ENCODE measurements at places on chromosomes 11 and 22. TPM values are rescaled to one million over a fixed set of nuclear protein-coding genes. Genes with fewer than 3 reads are reported as not detected.

Gene GNG3
- 0.82 TPM for total RNA-seq

- no peak overlapping the region for H3K4me3 ChIP-seq
- no peak overlapping the region for H3K27ac ChIP-seq
- no peaks in the 10 kb centered on the region for H3K27me3 ChIP-seq
Observed at GRCh38 chr11:57001674-57002401, 13.1 kb downstream of the OR5AK2 start.

Gene PRR14L
- 43.4 TPM for total RNA-seq

GRCh38 chr11:60530454-60531100, 15.4 kb downstream of the MS4A13 start:
- no peak overlapping the region for H3K27ac ChIP-seq
- H3K27me3 ChIP-seq = no peaks in the 10 kb centered on the region
- H3K4me3 ChIP-seq = no peak overlapping the region
- no peak for DNase-seq
- H3K4me1 ChIP-seq = no peaks in the 10 kb centered on the region
- 0 out of 2 replicates have a peak, but pooled peaks cover 5% of the 10 kb centered on the region for H3K36me3 ChIP-seq

Gene CABP4
- total RNA-seq = 0.28 TPM

Gene APOA4
- total RNA-seq = not detected

GRCh38 chr11:128548649-128549255, 38.6 kb downstream of the ETS1 start:
- peak overlapping the region; percentile 59 for H3K4me3 ChIP-seq
- H3K27ac ChIP-seq = no peak overlapping the region
- peaks cover 42% of the 10 kb centered on the region for H3K4me1 ChIP-seq
- H3K27me3 ChIP-seq = peaks cover 73% of the 10 kb centered on the region
- DNase-seq = peak; percentile 60
- 0 out of 2 replicates have a peak, but pooled peaks cover 5% of the 10 kb centered on the region for H3K36me3 ChIP-seq

- no peaks in the 10 kb centered on the region for H3K36me3 ChIP-seq
- no peak overlapping the region for H3K27ac ChIP-seq
- peaks cover 60% of the 10 kb centered on the region for H3K4me1 ChIP-seq
- DNase-seq = no peak
- no peaks in the 10 kb centered on the region for H3K27me3 ChIP-seq
- no peak overlapping the region for H3K4me3 ChIP-seq
Observed at GRCh38 chr11:118618991-118619375, 11.6 kb downstream of the PHLDB1 start.

DNA sequence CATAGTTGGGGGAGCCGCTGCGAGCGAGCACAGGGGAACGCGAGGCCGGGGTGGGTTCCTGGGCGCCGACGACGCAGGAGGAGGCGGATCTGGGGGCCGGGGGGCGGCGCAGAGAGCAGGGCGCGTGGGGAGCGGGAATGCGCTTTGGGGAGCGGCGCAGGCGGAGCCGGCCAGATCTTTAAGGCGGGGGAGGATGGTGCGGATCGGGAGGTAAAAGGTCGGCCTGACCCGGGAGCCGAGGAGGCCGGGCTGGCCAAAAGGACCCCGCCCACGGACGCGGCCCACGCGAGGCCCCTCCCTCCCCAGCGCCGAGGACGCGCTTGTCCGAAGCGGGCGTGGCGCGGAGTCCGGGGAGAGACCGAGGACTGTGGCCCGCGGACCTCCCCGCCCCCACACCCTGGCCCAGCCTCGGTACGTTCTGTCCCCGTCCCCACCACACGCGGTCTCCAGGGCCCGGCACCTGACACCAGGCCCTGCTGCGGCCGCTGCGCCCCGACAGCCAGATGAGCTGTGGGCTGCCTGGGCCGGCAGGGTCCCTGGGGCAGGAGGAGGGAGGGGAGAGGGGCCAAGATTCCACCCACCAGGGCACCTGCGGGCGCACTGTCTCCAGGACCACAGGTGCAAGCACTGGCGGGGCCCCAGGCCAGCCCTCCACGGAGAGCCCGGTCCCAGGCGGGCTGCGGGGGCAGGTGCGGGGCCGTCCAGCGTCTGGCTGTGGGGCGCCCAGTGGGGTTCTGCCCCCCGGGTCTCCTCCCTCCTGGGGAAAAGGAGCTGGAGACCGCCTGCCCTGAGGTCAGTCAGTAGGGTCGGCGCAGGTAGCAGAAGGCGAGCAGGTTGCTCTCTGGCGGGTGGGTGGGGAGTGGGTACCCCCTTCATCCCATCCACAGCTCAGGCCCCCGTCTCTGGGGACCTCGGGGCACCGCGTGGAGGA, 10.9 kb downstream of the PIM3 start:
- DNase-seq = peak; percentile 61
- peaks cover 32% of the 10 kb centered on the region for H3K27me3 ChIP-seq
- H3K36me3 ChIP-seq = no peaks in the 10 kb centered on the region
- H3K4me1 ChIP-seq = no peaks in the 10 kb centered on the region
- H3K4me3 ChIP-seq = peak overlapping the region; percentile 55

GRCh38 chr11:91921974-91922373, 302.6 kb upstream of the FAT3 start:
- DNase-seq = no peak
- H3K27ac ChIP-seq = no peak overlapping the region
- no peak overlapping the region for H3K4me3 ChIP-seq
- H3K27me3 ChIP-seq = no peaks in the 10 kb centered on the region
- no peaks in the 10 kb centered on the region for H3K4me1 ChIP-seq

Gene DDI1
- total RNA-seq = not detected

Gene ANO9
- total RNA-seq = 10.2 TPM

DNA sequence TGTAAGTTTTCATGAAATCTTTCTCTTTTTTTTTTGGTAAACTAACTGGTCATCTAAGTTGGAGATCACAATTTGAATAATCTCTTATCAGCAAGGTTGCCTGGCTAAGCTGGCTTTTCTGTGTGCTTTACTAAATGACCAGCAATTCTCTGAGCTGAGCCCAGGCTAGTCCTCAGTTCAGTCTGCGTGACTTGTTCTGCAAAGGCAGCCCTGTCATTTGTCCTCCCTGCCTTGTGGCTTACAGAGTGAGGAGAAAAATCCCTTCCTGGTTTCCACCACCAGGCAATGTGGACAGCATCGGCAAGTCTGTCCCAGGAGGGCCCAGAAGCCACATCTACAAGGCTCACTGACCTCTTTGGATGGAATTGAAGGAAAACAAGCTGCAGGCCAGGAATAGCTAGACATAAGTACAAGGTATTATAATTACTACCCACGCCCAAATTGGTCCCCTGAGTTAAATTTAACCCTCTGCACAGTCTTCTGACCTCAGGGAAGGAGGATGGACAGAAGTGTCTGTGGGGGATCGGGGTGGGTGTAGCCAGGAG, 108.6 kb downstream of the SCN3B start:
- no peaks in the 10 kb centered on the region for H3K36me3 ChIP-seq
- DNase-seq = no peak
- no peaks in the 10 kb centered on the region for H3K27me3 ChIP-seq
- no peak overlapping the region for H3K4me3 ChIP-seq
- H3K27ac ChIP-seq = no peak overlapping the region

DNA sequence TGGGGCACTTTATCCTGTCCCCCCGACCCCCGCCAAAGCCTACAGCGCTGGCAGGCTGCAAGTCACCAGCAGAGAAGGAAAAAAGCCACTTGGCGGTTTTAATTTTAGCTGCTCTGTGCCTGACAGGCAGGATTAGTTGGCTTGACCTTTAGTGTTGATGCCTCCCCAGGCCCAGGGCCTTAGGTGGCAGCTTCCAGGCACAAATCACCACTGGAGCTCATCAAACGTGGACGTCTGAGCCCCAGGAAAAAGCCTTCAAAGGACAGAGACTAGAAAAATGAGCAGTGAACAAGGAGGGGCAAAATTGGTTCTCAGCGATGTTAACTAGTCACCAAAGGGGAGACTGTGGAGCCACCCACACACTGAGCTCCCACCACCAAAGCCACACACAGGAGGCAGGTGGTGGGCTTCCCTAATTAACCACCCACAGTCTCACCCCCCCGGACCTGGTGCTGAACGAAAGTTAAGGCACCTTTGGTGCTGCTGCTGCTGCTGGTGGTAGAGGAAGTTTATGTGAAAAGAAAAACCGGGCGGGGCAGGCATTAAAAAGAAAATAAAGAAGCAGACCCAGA, 4.4 kb upstream of the PYGM start:
- H3K27me3 ChIP-seq = no peaks in the 10 kb centered on the region
- peak overlapping the region; percentile 96 for H3K27ac ChIP-seq
- H3K4me3 ChIP-seq = peak overlapping the region; percentile 40
- no peak for DNase-seq
- H3K4me1 ChIP-seq = peaks cover 66% of the 10 kb centered on the region

- no peaks in the 10 kb centered on the region for H3K27me3 ChIP-seq
- H3K36me3 ChIP-seq = no peaks in the 10 kb centered on the region
- H3K27ac ChIP-seq = no peak overlapping the region
- no peak for DNase-seq
Observed at GRCh38 chr11:69059985-69060384, 11.3 kb downstream of the TPCN2 start.

Gene EPS8L2
- total RNA-seq = 34.1 TPM

Gene TYR
- total RNA-seq = not detected

Gene KCNQ1OT1
- 2.8 TPM for total RNA-seq

GRCh38 chr11:120197251-120197891, 13.5 kb upstream of the OAF start:
- peak; percentile 55 for DNase-seq
- peaks cover 63% of the 10 kb centered on the region for H3K27me3 ChIP-seq
- no peaks in the 10 kb centered on the region for H3K36me3 ChIP-seq
- peak overlapping the region; percentile 35 for H3K4me3 ChIP-seq

Gene BEST1
- 0.35 TPM for total RNA-seq

Gene TNNT3
- total RNA-seq = not detected

Gene VWCE
- total RNA-seq = 16.9 TPM

Gene RPLP2
- 518 TPM for total RNA-seq

- peak; percentile 95 for DNase-seq
- H3K36me3 ChIP-seq = peaks cover 6% of the 10 kb centered on the region
- no peak overlapping the region for H3K4me3 ChIP-seq
- peak overlapping the region; percentile 45 for H3K27ac ChIP-seq
Observed at GRCh38 chr22:38868886-38869381, 3.1 kb downstream of the CBX6 start.

DNA sequence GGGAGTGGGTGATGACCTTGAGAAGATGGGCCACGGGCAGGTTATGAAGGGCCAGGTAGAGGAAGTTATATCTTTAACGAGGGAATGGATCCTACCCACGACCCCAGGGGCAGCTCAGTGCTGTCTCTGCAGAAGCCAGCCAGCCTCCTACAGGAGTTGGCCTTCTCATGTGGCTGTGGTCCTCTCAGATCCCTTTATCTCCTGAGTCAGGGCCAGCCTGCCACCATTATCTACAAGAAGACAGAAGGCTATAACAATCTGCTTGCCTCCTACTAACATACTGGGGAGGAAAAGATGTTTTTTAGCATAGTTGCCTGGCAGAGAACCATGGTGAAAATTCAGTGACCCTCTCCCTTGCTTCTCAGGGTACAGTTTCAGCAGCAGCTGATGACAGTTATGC, 7.0 kb upstream of the YWHAH start:
- H3K36me3 ChIP-seq = no peaks in the 10 kb centered on the region
- no peak overlapping the region for H3K27ac ChIP-seq
- H3K4me3 ChIP-seq = no peak overlapping the region
- H3K4me1 ChIP-seq = no peaks in the 10 kb centered on the region
- H3K27me3 ChIP-seq = no peaks in the 10 kb centered on the region

DNA sequence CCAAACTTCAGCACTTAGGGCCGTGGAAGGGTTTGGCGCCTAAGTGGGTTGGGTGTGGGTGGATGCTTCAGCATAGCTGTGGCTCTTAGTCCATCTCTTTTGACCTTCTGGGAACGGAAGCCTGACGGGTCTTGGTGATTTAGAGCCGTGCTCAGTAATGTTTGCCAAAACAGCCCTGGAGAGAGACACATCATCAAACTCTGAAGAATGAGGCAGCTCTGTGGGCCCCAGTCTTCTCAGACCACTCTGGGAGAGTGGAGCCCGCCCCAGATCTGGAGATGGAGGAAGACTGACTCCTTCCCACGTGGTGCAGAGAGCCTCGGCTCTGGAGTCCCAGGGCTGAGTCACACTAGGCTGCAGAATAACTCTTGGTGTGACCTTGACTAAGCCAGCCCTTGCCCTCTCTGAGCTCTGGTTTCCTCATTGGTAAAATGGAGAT, 168.9 kb downstream of the C11orf91 start:
- H3K4me3 ChIP-seq = no peak overlapping the region
- no peak overlapping the region for H3K27ac ChIP-seq
- no peaks in the 10 kb centered on the region for H3K27me3 ChIP-seq

DNA sequence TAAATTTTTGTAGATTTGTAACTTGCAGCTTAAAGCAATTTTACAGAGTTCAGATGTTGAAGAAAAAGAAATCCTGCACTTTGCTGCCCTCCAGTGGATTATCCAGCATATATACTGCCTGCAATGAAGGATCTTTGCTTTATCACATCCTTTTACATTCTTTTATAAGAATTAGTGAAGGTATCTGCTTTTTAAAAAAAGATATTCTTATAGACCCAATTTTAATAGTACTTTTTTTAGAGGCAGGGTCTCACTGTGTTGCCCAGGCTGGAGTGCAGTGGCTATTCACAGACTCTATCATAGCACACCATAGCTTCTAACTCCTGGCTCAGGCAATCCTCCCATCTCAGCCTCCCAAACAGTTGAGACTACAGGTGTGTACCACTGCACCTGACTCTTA, 60.7 kb downstream of the TTC17 start:
- no peaks in the 10 kb centered on the region for H3K4me1 ChIP-seq
- DNase-seq = peak; percentile 59
- no peak overlapping the region for H3K4me3 ChIP-seq
- H3K27ac ChIP-seq = no peak overlapping the region
- peaks cover 5% of the 10 kb centered on the region for H3K36me3 ChIP-seq

Gene PAMR1
- total RNA-seq = 2.5 TPM

Gene ANO1
- total RNA-seq = 3.9 TPM

Data from GM23338 (cell line).